ENCODE measurements at places on chromosomes 1 and 21.

- ATAC-seq: no peak
Observed at GRCh38 chr1:21874778-21875547, 62.1 kb downstream of the HSPG2 start.

GRCh38 chr1:206579747-206580437 lies 32.4 kb downstream of the EIF2D start:
- ATAC-seq: peak; percentile 54

DNA sequence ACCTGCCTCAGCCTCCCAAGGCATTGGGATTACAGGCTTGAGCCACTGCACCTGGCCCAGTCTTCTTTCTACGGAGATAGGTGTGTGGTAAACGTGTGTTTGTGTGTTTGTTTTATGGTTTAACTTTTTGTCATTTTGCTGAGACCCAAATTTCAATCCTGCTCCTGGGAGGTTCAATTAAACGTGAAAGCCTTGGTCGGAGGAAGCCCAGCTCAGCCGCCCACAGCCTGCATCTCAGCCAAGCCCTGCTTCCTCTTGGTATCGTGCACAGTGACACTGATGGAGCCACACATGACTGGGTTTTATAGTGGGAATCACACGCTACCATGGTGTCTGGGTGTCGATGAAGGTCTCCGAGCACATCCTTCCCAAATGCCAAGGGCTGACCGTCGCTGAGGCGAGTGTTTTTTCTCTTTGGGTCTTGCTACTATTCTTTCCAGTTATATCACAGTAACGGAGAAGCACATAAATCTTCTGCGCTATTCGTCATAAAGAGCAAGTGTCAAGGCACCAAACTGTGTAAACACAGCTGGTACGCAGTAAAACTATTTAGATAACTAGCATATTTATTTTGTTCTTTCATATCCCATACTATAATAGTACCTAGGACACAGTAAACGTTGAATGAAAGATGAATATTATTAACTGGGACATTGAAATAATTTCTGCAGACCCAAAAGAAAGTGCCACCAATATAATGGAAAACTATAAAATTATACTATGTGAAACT lies 39.3 kb downstream of the HLCS start:
- ATAC-seq: no peak

DNA sequence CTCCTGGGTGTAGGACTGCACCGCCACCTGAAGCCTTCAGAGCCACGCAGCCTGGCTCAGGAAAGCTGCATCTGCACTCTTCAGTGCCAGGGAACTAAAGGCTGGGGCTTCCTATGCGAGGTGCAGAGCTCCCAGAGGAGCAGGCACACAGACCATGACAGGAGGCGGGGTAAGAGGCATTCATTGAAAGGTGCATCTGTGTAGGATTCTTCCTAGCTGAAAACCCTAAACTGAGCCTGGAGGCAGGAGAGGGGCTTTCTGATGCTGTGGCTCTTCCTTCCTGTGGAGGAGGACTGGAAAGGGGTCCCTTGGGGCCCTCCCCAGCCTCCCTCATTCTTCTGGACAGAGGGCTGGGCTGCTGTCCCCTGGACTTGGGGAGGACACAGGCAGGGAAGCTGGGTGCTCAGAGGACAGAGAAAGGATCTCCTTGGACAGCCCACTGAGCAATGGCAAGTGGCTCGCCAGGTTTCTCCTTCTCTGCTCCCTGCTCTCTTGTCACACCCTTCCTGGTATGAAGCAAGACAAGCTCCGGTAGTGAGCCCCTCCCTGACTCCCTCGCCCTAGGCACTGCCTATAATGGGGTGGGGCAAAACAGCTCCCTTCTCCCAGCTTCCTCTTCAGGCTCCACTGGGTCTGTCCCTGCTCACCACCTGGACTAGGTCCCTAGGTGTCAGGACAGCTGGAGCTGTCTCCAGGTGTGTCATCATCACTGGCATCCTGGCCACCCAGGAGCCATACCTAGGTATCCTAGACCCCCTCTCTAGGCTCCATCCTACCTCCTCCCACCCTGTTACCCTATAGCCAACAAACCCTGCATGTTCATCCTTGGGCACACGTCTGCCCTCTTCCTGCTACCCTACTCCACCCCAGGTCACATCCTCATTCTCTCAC lies 20.0 kb downstream of the S100A6 start:
- no peak for ATAC-seq

DNA sequence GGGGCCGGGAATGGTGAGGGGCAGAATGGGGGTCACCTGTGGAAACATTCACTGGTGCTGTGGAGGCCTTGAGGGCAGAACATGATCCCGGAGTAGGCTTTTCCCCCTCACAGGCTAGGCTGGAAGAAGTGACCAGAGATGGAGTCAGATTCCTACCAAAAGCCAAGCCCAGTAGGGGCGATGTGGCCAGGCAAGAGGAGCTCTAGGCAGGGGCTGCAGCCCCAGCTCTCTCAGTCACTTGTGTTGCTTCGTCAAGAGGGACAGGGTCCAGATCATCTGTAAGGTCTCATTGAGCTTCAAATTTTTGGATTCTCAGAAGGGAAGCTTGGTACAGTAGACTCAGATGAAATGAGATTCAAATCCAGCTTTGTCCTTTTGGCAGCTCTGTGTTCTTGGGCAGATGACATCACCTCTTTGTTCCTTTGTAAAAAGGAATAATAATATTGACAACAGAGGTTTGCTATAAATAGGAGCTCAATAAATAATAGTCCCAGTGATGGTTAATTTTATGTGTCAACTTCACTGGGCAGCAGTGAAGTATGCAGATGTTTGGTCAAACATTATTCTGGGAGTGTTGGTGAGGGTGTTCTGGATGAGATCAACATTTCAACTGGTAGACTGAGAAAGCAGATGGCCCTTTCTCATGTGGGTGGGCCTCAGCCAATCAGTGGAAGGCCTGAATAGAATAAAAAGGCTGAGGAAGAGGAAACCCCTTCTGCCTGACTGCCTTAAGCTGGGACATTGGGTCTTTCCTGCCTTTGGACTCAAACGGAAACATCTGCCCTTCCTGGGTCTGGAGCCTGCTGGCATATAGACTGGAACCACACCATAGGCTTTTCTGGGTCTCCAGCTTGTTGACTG lies 324.7 kb upstream of the USP24 start:
- no peak for ATAC-seq

DNA sequence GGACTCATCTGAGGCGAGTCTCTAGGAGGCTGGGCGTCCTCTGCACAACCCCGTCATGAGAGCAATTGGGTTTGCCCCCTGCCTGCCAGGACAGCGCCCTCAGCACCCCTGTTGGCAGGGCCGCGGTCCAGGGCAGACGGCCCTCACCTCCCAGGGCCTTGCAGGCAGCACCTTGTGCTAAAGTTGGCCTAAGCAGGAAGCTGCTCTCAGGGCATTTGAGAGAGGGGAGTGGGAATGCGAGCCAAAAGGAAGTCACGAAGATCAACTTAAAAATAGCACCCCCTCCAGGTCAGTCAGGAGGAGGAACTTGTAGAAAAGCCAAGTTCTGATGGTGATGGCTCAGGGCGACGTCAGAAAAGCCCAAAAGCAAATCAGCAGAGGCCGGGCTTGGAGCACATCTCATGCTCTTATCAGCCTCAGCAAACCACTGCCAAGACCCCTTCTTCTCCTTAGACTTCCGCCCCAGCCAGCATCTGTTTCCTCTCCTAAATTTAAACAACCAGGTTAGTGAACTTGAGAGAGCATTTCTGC lies 12.6 kb upstream of the ADORA3 start:
- ATAC-seq: peak; percentile 9

GRCh38 chr1:176964687-176965086 lies 199.8 kb downstream of the ASTN1 start:
- no peak for ATAC-seq

- ATAC-seq: no peak
Observed at GRCh38 chr1:107590900-107591622, 373.9 kb downstream of the VAV3 start.

DNA sequence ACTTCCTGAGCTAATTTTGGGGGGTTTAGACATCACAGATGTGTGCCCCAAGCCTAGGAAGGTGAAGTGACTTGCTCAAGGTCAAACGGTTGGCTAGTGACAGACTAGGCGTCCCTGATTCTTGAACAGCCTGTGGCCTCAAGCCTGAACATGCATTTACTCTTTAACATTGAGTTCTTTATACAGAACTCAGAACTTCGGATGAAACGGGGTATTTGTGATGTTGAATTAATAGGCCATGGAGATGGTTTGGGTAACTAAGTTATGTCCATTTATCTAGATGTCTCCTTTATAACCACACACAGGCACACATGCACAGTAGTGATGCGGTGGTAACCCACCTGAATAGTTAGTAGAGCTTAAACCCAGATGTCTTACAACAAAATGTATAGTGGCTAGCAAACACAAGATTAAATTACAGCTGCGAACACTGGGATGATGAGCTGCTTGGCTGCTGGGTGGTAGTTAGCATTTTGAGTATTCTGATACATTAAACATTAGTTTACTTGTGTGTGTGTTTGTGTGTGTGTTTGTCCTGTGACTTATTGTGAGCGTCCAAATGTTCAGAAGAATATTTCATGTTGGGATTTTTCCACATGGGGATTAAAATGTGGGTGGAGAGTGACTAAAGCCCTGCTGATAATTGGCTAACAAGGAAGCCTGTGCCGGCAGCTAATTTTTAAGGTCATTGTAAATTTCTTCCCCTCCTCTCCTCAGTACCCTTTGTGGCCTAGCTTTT lies 2.3 kb downstream of the ATP1A1 start:
- ATAC-seq: no peak

DNA sequence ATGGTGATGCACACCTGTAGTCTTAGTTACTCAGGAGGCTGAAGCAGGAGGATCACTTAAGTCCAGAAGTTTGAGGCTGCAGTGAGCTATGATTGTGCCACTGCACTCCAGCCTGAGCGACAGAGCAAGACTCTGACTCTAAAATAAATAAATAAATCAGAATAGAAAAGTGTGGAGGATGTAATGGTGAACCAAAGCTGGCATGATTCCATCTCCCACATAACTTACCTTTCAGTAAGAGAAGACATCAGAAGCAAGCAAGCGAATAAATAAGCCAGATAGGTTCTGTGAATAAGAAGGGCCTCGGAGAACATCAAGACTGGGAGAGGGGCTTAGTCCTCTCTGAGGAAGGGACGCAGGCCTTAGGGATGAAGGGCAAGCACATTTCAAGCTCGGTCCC lies 59.5 kb downstream of the TOMM20 start:
- no peak for ATAC-seq

GRCh38 chr1:82893712-82894470 lies 1093.2 kb downstream of the ADGRL2 start:
- no peak for ATAC-seq

DNA sequence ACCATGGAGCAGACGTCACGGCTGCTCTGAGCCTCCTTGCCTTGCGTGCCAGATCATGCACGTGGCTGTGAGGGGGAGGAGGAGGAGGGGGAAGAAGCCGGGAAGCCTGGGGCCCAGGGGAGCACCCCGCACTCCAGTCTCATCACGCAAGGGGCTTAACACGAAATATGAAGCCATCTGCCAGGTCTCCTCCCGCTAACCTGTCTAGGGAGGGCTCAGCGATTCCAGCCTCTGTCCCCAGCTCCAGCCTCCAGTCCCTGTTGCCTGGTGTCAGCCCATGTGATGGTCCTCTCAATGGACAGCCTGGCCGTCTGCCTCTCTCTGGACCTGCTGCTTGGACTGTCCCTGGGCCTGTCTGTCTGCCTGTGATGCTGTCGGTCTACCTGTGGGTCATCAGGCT lies 22.5 kb upstream of the C1QA start:
- no peak for ATAC-seq

Data from activated CD4-positive, CD25-positive, alpha-beta regulatory T cell treated with anti-CD3 and anti-CD28 coated beads, Interleukin-2, amount 50 U/mL, for 24 hours (primary cell).